T-helper 1 cell (primary cell): ENCODE measurements at places on chromosomes 6 and 20.
A peak's percentile ranks its signal among the peaks of the same experiment; 100 is the strongest.

GRCh38 chr6:2375443-2375842 lies 130.0 kb upstream of the GMDS start:
- no peak for DNase-seq

DNA sequence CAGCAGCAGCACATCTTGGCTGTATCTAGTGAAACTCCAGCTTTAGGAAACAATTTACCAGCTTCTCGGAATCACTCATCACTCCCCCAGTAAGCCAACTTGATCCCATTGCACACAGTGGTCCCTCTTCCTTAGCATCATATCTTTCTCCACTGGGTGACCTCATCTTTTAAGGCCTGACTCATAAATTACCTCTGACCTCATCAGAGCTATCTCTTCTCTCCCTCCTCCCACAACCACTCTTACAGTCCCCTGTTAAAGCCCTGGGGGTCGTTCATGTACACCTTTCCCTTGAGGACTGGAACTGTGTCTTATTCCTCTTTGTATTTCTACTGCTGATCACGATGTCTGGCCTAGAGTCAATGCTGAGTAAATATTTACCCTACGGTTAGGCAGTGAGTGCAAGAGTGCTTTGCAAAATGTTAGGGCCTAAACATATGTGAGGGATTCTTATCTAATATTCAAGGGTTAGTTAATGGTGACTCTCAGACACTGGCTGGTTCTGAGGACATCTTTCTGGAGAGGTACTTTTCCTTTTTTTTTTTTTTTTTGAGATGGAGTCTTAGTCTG lies 187.2 kb downstream of the LRFN2 start:
- DNase-seq = no peak

DNA sequence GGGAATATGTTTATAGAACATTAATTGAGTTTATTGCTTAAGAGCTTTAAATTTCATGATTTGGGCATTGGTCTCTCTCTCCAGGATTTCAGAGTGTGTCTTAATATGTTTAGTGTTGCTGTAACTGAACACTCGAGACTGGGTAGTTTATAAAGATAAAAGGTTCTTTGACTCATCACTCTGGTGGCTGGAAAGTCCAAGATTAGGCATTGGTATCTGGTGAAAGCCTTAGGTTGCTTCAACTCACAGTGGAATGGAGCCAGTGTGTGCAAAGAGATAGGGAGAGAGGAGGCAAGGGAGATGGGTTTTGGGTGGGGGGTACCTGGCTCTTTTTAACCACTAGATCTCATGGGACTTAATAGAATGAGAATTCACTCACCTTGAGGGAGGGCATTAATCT lies 35.6 kb upstream of the DTNBP1 start:
- DNase-seq = no peak

- DNase-seq = no peak
Observed at GRCh38 chr20:51380401-51381385, 161.8 kb downstream of the NFATC2 start.

DNA sequence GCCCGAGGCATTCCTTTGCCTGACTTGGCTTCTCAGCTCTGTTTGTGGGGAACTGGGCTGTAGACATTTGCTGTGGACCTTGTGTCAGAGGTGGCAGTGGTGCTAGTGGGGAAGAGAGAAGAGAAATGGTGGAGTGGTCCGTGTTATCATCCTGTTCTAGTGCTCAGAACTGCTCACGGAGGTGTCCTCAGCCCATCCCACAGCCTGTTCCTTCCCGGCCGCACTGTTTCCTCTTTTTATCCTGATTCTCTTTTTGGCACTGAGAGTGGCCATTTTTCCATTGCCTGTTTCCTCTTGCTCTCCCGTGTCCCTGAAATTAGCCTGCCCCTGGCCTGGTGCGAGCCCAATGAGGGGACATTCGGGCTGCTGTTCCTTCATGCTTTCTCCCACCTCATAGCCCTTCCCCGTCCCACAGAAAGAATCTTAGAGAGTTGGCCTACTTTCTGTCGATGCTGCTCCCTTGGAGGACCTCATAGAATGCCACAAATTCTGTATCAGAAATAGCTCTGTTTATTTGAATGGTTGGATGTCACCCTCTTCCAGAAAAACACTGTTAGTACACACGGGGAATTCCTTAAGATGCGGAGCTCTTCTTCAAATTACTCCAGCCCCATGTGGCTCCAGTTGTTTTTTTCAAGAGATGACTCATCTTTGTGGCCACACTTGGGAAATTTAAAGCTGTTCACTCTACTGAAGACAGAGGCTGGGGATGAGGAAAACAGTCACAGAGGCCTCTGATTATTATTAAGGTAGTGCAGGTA lies 26.1 kb downstream of the FARS2 start:
- DNase-seq = no peak

- no peak for DNase-seq
Observed at GRCh38 chr20:3922983-3923339, 33.8 kb downstream of the PANK2 start.

GRCh38 chr6:149233056-149233715 lies 84.3 kb upstream of the TAB2 start:
- DNase-seq = peak; percentile 89

DNA sequence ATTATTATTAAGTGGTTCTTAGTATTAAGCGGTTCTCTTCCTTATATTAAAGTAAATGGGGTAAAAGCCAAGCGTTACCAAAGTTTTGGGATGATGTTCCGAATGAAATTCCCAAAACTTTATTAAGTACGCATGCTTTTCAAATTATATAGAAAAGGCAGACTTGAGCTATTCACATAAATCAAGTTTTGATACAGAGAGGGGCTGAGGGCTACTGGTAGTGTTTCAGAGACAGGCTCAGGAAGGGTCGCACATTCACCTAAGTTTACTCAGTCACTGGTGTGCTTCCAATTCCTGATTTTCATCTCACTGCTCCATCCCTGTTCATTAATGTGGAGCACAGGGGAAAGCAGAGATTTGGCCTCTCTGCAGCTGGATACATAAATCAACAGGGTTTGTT lies 652.2 kb downstream of the QKI start:
- no peak for DNase-seq

- DNase-seq = no peak
Observed at GRCh38 chr6:154591234-154591633, 80.7 kb upstream of the CNKSR3 start.

DNA sequence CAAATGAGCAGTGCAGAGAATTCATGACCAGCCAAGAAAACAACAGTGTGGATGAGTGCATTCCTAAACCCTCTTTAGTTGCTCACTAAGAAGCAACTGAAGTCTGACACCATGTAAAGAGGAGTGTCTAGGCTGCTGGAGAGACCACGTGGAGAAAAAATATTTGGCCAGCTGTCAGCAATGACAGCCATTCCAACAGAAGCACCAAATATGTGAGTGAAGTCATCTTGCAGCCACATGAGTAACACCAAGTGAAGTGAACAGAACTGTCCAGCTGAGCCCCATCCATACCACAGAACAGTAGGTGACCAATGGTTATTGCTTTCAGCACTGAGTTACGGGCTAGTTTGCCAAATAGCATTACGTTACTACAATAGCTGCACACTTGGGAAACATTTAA lies 89.4 kb downstream of the TBXT start:
- DNase-seq = no peak

GRCh38 chr20:63007646-63008488 lies 1.1 kb upstream of the BHLHE23 start:
- no peak for DNase-seq

- DNase-seq = no peak
Observed at GRCh38 chr6:7215798-7216231, 97.2 kb downstream of the SSR1 start.

GRCh38 chr6:31712296-31712695 lies 2.9 kb upstream of the LY6G6D start:
- DNase-seq = no peak

DNA sequence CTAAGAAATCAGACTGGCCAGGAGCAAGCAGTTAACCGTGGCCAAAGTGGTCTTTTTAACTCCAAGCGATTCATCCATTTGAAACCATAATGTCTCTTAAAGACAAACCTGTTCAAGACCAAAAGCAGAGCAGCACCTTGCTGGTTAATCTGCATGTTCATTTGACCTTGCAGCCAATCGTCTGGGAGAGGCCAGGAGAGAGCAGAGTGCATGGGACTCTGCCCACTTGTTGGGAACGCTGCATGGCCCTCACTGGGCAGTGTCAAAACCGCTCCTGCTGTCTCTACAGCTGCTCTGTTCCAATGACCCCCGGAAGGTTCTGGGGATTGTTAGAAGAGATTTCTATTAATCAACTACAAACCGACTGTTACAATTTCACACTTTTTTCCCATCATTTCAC lies 79.6 kb downstream of the OLIG3 start:
- DNase-seq = no peak

GRCh38 chr6:95517568-95517967 lies 59.8 kb upstream of the MANEA start:
- no peak for DNase-seq

- no peak for DNase-seq
Observed at GRCh38 chr6:24924580-24925356, 11.0 kb downstream of the RIPOR2 start.

DNA sequence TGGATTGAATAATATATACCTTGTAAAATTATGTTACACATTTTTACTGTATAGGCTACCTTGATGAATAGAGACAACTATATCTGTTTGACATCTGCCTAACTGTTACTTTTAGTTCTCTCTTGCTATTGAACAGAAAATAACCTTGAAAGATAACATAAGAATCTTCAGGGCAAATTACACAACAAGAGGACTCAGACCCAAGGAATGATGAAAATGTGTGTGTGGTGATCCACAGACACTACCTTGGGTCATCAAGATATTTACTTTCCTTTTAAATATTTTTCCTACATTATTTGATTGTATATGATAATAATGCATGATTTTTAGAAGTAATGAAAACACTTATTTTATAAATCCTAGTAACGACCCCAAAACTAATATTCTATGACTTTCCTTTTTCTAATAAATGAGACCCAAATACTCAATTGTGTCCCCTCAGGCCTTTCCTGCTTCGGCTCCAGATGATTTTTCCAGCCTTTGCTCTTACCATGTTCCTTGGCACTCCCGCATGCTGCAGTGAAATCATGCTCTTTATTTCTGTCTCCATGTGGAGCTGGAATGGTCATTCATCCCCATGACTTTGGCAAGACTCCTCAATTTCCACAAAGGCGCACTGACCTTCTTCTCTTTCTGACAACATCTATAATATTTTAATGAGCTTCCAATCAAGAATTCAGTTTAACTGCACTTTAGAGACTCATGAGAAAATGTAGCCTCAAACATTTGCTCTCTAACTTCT lies 187.6 kb downstream of the EPM2A start:
- DNase-seq = no peak

GRCh38 chr6:49772285-49772684 lies 14.8 kb downstream of the PGK2 start:
- DNase-seq = no peak

GRCh38 chr6:35360349-35361138 lies 18.2 kb downstream of the PPARD start:
- no peak for DNase-seq

GRCh38 chr20:51345601-51346101 lies 196.9 kb downstream of the NFATC2 start:
- no peak for DNase-seq

- DNase-seq = no peak
Observed at GRCh38 chr6:3919130-3919628, 70.0 kb downstream of the FAM50B start.

DNA sequence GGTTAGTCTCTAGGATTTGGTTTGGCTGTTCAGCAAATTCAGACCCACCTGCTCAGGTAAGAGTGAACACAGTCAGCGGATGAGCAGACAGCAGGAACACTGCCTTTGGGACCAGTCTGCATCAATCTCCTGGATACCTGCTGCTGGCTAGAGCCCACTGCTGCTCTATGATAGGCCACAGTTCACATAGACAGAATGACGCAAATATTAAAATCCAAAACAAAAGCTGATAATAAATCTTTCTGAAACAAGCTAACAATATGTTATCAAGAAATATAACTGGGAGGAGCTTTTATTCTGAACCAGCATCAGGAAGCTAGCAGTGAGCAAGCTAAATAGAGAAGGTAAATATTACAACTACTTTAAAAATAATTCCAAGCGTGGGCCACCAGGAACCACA lies at the start of gene TAAR1:
TSS of gene TAAR1 (minus strand) at position 101 of the 400 bp plus-strand sequence. CDS start 13,179 bp downstream, outside the sequence.
- DNase-seq = no peak

DNA sequence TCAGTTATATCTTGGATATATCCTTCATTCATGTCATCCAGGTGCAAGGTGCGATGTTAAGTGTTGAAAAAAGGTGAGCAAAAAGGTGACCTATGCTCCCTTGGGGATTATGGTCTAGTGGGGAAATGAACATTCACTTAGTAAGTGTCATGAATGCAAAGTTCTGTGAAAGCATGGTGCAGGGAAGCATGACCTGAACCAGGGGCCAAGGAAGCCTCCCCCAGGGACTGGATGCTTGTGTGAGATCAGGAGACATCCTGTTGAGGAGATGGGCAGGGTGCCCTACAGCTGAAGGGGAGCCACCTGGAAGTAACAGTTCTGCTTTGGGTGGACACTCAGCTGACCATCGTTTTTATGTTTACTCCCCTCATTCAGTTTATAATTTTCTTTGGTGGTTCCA lies 179.5 kb downstream of the SYNDIG1 start:
- no peak for DNase-seq

- DNase-seq = no peak
Observed at GRCh38 chr20:13930281-13930680, 60.1 kb downstream of the SEL1L2 start.

- no peak for DNase-seq
Observed at GRCh38 chr6:132830334-132830751, 16.0 kb downstream of the RPS12 start.

DNA sequence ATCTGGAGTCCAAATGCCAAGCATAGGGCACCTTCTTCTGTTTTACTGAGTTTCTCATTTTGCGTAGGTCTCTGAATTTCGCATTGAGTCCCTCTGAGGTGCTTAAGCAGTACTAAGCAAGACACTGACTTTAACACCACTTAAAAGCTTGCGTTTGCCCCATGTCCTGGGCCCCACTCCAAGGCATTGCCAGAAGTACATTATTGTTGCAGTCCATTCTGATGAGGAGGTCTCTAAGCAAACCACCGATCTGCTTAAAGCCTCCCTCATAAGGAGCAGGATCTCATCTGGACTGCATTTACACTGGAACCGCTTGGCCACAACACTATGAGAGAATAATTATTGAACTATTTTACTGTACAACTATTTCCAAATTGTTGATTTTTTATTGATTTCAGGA lies 16.3 kb downstream of the BMP2 start:
- DNase-seq = no peak

DNA sequence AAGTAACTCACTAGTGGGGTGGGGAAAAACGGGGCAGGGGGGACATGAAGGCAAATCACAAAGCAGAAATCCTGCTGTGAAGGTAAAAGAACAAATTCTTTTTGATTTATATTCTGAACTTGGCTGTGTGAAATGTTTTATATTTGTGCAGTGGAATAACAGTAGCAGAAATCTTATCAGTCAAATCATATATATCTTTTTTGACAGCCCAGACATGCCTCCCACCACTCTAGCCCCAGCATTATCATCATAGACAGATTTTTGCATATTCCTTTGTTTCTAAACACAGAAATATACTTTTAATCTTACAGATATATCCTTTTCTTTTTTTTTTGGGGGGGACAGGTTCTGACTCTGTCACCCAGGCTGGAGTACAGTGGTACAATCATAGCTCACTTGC lies 97.4 kb downstream of the PREP start:
- no peak for DNase-seq

GRCh38 chr6:51432481-51432880 lies 613.8 kb downstream of the TFAP2B start:
- DNase-seq = no peak
